ENCODE measurements at places on chromosomes 16 and 17. TPM values are rescaled to one million over a fixed set of nuclear protein-coding genes. Genes with fewer than 3 reads are reported as not detected.

- no peak overlapping the region for H3K4me3 ChIP-seq
- H3K27ac ChIP-seq, result no peak overlapping the region
- H3K4me1 ChIP-seq, result no peaks in the 10 kb centered on the region
- H3K27me3 ChIP-seq, result no peaks in the 10 kb centered on the region
Observed at GRCh38 chr17:68172461-68172954, 75.3 kb upstream of the AMZ2 start.

- H3K27me3 ChIP-seq, result no peaks in the 10 kb centered on the region
- DNase-seq, result no peak
- H3K27ac ChIP-seq, result no peak overlapping the region
- H3K36me3 ChIP-seq, result no peaks in the 10 kb centered on the region
- H3K4me3 ChIP-seq, result no peak overlapping the region
Observed at GRCh38 chr17:7407082-7407481, 563 bp upstream of the NLGN2 start.

The GRAP gene
- 2.0 TPM for total RNA-seq

The CES2 gene
- 130 TPM for total RNA-seq

The SLC2A4 gene
- total RNA-seq, result 176 TPM
